Activated naive CD8-positive, alpha-beta T cell treated with anti-CD3 and anti-CD28 coated beads for 36 hours (primary cell): ENCODE measurements at places on chromosomes 12 and 14.

DNA sequence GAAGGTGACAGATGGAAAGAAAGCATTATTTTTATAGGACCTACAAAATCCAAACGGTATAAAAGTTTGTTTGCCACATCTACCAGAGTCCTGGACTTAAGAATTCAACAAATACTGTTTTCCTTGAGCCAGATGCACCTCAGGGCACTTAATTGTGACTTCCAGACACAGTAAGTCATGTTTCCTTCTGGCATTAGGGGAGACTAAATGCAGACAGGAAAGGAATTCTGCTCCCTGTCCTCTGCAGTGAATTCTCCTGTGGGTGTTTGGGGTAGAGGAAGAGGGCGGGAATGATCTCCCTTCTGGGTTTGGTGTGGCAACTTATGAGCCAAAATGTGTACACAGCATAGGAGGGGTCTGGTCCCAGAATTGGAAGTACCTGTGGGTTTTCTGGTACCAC lies 93.9 kb upstream of the ZDHHC17 start:
- no peak for DNase-seq
- peaks cover 8% of the 10 kb centered on the region for H3K4me1 ChIP-seq
- H3K4me3 ChIP-seq, result no peak overlapping the region
- no peaks in the 10 kb centered on the region for H3K36me3 ChIP-seq
- no peaks in the 10 kb centered on the region for H3K27me3 ChIP-seq
- H3K27ac ChIP-seq, result no peak overlapping the region

DNA sequence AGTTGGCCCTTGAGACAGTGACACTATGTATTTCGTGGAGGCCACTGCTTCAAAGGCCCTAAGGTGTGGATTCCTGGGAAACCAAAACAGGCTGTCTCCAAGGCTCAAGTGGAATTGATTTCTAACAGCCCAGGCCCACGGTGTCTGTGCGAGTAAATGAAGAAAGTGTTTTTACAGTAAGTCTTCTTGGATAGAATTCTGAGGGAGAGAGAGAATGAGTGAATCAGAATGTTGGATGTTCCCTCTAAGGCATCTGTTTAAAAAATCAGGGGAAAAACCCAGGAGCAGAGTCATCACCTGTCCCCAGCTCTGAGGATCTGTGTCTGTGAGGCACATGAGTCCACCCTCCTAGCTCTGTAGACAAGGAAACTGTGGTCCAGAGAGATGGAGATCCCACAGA lies 22.3 kb upstream of the BDKRB1 start:
- H3K4me3 ChIP-seq, result no peak overlapping the region
- no peaks in the 10 kb centered on the region for H3K27me3 ChIP-seq
- H3K27ac ChIP-seq, result no peak overlapping the region
- DNase-seq, result no peak
- no peaks in the 10 kb centered on the region for H3K36me3 ChIP-seq

GRCh38 chr12:64796205-64796845 lies 28.1 kb upstream of the TBC1D30 start:
- H3K27me3 ChIP-seq, result peaks cover 20% of the 10 kb centered on the region
- no peak overlapping the region for H3K4me3 ChIP-seq
- no peak overlapping the region for H3K27ac ChIP-seq
- peak; percentile 30 for DNase-seq

- peaks cover 8% of the 10 kb centered on the region for H3K36me3 ChIP-seq
- no peaks in the 10 kb centered on the region for H3K27me3 ChIP-seq
- peaks cover 62% of the 10 kb centered on the region for H3K4me1 ChIP-seq
- no peak for DNase-seq
These were observed 91.8 kb downstream of the SLC38A1 start for GRCh38 chr12:46177025-46177424.

DNA sequence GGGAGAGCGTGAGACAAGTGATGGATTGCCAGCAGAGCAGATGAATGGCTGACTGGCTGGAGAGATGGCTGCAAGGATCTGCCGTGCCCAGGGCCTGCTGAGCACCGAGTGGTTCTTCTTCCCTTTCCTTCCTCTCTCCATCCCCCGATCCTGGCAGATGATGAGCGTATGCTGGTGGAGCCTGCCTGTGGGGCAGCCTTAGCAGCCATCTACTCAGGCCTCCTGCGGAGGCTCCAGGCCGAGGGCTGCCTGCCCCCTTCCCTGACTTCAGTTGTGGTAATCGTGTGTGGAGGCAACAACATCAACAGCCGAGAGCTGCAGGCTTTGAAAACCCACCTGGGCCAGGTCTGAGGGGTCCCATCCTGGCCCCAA lies 15.5 kb downstream of the SDSL start:
- no peaks in the 10 kb centered on the region for H3K36me3 ChIP-seq
- peaks cover 3% of the 10 kb centered on the region for H3K27me3 ChIP-seq
- H3K27ac ChIP-seq, result no peak overlapping the region
- DNase-seq, result no peak
